ENCODE measurements at places on chromosomes 11 and 22.
A peak's percentile ranks its signal among the peaks of the same experiment; 100 is the strongest.

GRCh38 chr22:45446216-45446615 lies 32.7 kb downstream of the RIBC2 start:
- DNase-seq = no peak

GRCh38 chr11:6618117-6619003 lies 862 bp downstream of the TPP1 start:
- DNase-seq = peak; percentile 45

- DNase-seq = peak; percentile 21
Measured at GRCh38 chr11:111982019-111982464, 43.2 kb upstream of the DLAT start.

DNA sequence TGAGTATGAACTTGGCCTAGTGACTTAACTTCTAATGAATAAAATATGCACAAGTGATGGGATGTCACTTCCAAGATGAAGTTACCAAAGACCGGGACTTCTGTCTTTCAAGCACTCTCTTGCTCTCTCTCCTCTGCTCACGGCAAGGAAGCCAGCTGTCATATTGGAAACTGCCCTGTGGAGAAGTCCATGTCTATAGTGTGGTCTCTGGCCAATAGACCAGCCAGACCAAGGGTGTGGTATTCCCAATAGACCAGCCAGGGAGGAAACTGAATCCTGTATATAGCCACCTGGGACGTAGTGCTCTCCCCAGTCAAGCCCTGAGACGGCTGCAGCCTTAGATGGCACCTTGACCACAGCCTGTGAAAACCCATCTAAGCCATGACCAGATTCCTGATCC lies 93.2 kb upstream of the ALX4 start:
- DNase-seq = no peak

DNA sequence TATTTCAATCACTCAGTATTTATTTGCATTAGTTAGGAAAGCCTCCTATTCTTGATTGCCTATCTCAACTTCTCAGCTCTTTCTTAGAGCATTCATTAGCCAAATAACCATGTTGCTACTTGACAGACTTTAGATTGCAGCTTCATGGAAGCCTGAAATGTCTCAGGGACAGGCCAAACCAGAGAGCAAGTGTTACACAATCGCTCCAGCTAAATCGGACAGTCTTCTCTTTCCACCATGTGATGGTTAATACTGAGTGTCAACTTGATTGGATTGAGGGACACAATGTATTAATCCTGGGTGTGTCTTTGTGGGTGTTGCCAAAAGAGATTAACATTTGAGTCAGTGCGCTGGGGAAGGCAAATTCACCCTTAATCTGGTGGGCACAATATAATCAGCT lies 106.5 kb upstream of the DRD2 start:
- no peak for DNase-seq

- no peak for DNase-seq
Measured at GRCh38 chr22:27816552-27816951, 15.0 kb upstream of the MN1 start.

- no peak for DNase-seq
Measured at GRCh38 chr11:17718510-17718962, 835 bp upstream of the MYOD1 start.

DNA sequence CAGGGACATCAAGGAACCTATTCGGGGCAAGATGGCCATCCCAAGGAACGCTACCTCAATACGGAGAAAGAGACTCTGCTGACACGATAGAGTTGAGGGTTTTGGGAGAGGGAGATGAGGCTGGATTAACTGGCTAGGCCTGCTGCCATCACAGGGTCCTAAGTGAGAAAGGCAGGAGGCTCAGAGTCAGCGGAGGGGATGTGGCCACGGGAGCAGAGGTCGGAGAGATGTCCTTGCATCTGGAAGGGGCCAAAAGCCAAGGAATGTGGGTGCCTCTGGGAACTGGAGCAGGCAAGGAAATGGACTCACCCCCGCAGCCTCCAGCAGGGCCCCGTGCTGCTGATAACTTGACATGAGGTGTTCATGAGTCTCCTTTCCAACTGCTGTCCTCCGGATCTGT lies 31.0 kb upstream of the RFPL3 start:
- no peak for DNase-seq

DNA sequence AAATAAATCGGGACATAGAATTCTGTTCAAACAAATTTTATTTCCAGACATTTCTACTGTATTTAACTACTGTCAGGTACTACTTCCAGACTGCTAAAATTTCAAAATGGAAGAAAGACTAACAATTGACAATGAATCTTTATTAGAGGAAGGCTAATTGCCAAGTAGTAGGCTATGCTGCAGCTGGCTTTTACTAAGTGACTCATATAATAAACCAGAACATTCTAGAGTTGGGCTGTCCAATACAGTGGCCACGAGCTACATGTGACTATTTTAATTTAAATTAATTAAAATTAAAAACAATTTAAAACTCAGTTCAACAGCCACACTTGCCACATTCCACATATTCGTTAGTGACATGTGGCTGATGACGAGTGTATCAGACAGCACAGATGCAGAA lies 27.6 kb downstream of the CHKA start:
- DNase-seq = no peak

DNA sequence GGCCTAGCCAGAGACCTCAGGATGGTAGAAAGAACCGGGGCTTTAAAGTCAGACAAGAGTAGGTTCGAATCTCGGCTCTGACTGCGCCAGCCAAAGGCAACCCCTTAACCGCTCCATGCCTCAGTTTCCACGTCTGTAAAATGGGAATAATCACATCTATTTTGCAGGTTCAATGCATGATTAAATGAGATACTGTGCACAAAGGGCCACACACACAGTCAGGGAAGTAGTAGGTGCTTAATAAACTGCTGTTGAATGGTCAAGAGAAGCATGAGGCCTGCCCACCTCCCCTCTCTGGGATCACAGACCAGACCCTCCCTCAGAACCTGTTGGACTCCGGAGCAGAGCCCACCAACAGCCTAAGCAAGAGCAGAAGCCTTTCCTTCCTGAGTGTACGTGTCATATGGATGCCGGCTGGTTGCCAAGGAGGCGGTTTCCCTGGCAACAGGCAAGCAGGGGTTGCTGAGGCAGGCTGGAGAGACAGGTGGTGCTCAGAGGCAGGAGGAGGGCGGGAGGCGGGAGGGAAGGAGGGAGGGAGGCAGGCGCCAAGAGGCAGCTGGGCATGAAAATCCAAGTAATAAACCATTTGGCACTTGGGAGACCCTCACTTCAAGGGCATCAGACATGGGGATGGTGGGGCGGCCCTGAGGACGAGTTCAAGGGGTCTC lies 43.9 kb downstream of the NFAM1 start:
- DNase-seq = no peak

DNA sequence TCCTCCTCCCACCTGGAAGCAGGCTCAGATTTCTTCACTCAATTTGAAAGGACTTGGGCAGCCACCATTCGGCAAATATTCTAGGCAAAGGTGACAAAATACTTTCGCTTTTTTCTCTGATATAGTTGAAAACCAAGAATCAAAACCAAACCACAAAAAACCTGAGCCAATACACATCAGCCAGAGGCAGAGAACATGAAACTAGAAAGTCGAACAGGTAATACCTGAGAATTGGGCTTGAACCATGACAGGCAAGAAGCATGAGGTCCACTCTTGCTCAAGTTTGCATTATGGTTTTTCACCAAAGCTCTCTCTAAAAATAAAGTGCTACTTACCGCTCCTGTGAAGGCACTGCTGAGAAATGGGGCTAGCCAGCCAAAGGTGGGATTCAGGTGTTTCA lies 26.2 kb upstream of the LDLRAD3 start:
- no peak for DNase-seq

DNA sequence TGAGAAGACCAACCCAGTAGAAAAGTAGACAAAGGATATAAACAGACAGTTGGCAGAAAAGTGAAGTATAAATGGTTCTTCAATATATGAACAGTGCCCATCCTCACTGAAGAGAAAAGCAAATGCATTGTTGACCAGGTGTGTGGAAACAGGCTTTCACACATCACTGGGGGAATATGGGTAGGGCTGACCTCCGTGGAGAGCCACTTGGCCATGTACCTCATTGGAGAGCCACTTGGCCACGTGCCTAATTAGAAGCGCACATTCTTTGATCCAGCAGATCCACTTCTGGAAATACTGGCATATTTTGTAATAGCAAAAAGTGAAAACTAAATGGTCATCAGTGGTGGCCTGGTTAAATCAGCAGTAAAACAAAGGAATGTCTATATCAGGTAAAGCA lies 43.2 kb downstream of the PPP6R3 start:
- DNase-seq = no peak

DNA sequence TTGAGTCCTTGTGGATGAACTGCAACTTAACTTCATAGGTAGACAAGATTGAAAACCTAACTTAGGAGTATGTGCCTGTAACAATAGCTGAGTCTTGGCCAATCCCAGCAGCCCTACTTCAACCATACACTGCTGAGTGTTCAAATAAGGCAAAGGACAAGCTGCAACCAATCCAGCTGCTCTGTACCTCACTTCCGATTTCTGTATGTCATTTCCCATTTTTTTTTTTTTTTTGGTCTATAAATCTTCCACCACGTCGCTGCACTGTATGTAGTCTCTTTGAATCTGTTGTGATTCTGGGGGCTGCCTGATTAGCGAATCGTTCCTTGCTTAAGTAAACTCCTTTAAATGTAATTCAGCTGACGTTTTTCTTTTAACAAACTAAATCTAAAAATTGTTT lies 35.4 kb upstream of the FLI1 start:
- DNase-seq = no peak

GRCh38 chr11:134272381-134273316 lies 3.5 kb upstream of the GLB1L3 start:
- no peak for DNase-seq

- no peak for DNase-seq
Measured at GRCh38 chr11:32005786-32006416, 85.0 kb upstream of the RCN1 start.

All from central memory CD4-positive, alpha-beta T cell (primary cell).